ENCODE measurements at places on chromosomes 5 and 9.

DNA sequence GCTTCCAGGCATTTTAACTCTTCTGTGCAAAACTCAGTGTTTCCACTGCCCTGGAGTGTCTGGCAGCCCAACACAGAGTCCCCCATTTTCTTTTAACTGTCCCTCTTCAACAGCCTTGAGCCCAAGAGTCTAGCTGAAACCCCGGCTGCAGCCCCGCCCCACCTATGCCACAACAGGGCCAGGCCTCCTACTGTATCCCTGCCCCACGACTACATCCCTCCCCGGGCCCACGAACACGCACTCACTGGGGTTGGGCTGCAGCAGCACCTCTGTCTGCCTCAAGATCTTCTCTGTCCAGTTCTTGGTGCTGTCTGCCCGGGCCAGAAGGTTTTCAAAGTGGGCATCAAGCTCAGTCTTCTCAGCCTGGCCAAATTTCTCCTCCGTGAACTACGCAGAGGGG is 6.1 kb downstream of the SH3GLB2 start:
- DNase-seq = no peak

GRCh38 chr9:36898431-36899020 is 135.5 kb downstream of the PAX5 start:
- DNase-seq = no peak

GRCh38 chr5:176994460-176995121 is 12.0 kb downstream of the UIMC1 start:
- no peak for DNase-seq

DNA sequence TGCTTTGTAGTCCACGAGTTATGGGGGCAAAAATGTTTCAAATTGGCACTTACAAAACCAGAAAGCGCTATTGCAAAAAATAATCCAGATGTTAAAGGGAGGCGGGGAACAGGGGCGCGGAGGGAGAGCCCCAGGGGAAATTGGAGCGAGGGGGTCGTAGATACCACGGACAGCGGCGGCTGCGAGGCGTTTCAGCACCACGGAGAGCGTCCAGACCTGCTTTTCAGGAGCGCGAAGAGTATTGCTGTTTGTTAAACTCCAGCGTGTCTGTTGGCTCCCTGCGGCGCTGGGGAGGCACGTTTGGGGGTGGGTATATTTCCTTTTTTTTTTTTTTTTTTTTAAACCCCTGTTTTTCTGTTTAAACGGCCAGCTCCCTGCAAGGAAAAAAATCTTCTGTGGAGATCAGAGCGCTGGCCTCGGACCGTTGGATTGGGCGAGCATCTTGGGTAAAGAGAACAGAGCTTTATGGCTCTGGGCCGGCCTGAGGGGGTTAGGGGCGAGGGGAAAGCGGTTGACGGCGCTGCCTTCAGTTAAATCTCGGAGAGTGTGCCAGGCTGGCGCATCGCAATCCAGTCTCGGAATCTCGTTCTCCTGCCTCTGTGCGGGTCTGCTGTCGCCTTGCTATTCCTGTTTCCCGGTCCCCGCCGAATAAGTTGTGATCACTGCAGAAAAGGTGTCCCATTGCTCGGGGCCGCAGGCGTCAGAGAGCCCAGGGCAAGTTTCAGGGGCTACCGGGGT is at the start of gene GLRA1:
Gene GLRA1 (minus strand): TSS at position 288 of the 738 bp plus-strand sequence. CDS start 302 bp downstream, outside the sequence.
- DNase-seq = peak; percentile 2

DNA sequence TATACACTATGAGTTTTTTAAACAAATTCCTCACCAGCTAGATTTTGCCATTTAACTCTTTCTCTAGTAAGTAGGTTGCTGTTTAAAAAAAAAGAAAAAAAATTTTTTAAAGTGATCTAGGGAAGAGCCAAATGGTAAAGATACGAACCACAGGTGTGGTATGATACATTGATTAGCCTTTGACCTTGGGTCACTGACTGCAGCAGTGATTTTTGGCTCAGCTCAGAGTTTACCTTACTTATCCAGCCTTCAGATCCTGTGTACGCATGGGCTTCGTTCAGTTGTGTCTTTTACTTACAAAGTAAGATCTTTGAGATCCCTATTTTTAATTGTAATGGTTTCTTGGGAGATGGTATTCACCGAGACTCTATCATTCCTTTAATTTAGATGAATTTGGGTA is 12.4 kb upstream of the GNG10 start:
- no peak for DNase-seq

- no peak for DNase-seq
Measured at GRCh38 chr5:62460578-62460983, 48.0 kb downstream of the IPO11 start.

DNA sequence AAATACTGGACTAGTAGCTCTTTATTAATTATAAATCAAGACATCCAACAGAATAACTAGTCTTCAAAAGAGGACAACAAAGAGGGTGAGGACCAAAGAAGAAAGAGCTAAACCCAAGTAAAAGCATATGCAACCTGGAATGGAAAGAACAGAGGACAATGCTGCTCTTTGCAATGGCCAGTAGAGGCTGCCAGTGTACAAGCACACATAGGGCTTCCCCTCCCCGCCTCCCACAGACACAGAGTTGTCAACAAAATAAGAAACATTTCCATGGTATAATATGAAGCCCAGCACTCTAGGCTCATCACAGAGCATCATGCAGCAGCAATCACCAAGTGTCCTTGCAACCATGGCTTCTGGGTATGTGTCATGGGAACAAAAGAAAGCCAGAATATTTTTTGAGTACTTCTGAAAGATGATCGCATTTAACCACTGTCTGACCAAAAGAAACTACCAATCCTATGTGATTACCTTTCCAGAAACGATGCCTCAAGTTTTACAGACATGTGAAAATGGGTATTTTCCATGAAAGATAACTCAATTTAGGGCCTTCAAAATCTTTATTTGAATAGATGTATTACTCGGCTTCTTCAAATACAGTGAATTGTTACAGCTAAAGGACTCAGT is 58.1 kb downstream of the RFX3 start:
- peak; percentile 34 for DNase-seq

GRCh38 chr5:39203275-39203922 is 16.0 kb downstream of the FYB1 start:
- no peak for DNase-seq

DNA sequence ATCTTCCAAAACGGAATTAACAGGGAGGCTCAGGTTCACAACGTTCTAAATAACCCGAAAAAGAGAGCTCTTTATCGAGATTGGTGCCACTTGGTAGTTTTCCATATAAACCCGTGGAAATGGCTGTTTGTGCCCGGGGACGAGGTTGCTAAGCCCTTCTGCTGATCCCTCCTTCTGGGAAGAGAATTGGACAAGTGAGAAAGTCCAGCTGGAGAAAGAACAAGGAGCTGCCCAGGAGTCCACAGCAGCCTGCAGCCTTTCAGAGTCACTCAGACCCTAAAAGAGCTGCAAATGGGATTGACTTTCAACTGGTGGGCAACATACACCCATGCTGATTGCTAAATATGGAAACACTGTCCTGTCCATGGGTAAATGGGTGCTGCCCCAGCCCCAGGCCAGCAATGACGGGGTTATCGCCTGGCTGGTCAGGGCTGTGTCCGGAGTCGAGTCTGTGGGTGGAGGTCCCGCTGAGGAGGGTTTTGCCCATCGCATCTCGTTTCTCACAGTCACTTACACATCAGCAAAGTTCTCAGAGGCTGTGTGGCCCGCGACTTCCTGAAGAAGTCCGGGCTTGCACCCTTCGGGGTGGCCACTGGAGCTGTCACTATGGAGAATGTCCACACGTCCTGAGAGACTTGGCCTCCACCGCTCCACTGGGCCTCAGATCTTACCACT is 40.7 kb upstream of the HSD17B3 start:
- DNase-seq = no peak

DNA sequence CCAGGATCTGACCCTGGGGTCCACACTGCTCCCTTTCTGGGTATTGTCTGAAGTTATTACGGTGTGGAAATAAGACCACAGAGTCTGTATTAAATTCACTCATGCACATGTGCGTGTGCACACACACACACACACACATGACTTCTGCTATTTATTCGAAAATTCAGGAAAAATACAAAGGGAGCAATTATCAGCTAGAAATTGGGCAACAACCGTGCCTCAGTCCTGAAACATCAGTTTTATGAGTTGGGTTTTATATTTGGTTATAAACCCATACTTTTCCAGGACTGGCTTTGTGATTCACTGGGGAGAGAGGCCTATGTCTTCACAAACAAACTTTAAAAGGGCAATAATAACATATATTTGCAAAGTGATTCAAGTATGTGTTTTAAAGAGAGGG is 90.2 kb downstream of the ANGPTL2 start:
- no peak for DNase-seq

GRCh38 chr5:15510831-15511230 is 10.9 kb downstream of the FBXL7 start:
- DNase-seq = no peak

- no peak for DNase-seq
Measured at GRCh38 chr9:74848153-74848525, 39.6 kb downstream of the TRPM6 start.

- no peak for DNase-seq
Measured at GRCh38 chr5:31131381-31131891, 62.0 kb upstream of the CDH6 start.

GRCh38 chr5:111667128-111667736 is 89.8 kb downstream of the NREP start:
- no peak for DNase-seq

GRCh38 chr5:73170522-73170921 is 2.5 kb upstream of the TMEM174 start:
- no peak for DNase-seq

GRCh38 chr9:120935383-120935857 is 8.8 kb upstream of the TRAF1 start:
- DNase-seq = peak; percentile 94

All from skeletal muscle cell (primary cell).